ENCODE measurements at places on chromosomes 2 and 18. TPM values are rescaled to one million over a fixed set of nuclear protein-coding genes. Genes with fewer than 3 reads are reported as not detected.

GRCh38 chr2:99153921-99154604 lies 679 bp downstream of the TSGA10 start:
- DNase-seq = no peak

DNA sequence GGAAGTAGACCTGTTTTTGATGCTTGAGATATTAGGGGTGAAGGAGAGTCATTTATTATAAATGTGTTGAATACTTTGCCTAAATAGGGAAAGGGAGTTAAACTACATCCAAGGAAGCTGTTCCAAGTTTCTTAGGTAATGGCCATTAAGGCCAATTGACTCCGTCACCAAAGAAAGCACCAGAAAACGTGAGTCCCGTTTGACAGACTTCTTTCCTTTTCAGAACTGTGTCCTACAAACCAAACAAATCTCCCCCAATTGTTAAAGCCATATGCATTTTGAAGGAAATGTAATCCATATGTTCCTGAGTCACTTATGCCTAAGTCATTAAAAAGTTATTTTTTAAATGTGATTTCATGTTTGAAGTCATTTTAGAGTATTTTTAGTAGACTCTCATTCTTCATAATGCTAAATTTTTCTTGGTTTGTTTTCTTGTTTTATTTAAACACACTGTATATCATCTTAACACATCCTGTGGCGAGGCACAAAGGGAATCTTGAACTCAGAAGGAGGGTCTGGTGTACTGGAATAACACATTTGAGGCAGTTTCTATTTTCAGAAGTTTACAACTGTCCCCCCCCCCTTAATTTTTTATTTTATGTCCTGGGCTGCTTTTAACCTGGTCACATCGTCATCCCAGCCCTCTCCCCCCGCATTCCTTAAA lies 133.7 kb downstream of the RHBDD1 start:
- DNase-seq = no peak

GRCh38 chr2:7044253-7045250 lies 127.3 kb downstream of the RNF144A start:
- DNase-seq = peak; percentile 19

DNA sequence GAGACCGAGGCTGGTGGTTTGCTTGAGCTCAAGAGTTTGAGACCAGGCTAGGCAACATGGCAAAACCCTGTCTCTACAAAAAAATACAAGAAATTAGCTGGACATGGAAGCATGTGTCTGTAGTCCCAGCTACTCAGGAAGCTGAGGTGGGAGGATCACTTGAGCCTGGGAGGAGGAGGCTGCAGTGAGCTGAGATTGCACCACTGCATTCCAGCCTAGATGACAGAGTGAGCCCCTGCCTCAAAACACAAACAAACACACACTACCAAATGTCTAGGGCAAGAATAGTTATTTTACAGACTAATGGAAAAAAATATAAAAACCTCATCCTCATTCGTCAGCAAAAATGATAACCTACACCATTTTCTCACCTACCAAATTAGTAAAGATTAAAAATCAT lies 15.3 kb downstream of the BUB1 start:
- no peak for DNase-seq

The TCF23 gene
- total RNA-seq = not detected

DNA sequence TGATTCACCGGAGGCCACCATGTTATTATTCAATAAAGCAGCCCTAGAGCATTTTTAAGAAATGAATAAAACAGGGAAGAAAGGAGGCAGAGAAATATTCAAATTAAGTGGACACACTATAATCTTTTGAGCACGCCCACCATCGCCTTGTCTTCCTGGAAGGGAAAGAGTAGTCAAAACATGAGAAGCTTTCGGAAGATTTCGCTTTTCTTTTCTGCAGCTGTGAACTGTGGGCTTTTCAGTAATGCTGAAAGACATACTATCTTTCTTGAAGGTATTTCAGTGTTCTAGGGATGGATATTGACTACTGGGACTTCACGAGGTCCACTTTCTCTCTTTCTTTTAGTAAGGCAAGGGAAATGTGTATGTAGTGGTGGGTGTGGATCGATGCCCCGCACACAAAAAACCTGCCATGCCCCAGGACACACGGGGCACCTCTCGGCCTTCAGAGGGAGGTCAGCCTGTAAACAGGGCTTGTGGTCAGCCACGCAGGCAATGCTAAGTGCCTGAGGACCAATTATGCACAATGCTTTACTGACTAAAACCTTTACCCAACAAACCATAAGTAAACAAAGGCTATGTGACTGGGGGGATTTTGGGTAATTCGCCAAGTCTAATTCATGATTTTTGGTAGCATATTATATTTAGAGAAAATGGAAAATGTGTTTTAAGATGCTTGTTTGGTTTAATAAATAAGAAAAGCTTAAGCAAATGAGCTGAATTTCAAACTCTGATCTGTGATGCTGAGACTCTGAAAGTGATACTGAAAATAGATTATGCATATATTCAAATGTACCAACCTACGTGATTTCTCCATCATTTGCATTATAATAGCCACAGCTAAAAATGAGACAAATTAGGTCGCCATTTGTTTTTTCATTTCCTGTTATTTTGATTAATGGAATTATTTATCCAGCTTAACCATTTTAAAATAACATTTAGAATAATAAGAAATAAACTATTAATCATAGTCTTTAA lies 130.5 kb downstream of the ZNF516 start:
- no peak for DNase-seq

DNA sequence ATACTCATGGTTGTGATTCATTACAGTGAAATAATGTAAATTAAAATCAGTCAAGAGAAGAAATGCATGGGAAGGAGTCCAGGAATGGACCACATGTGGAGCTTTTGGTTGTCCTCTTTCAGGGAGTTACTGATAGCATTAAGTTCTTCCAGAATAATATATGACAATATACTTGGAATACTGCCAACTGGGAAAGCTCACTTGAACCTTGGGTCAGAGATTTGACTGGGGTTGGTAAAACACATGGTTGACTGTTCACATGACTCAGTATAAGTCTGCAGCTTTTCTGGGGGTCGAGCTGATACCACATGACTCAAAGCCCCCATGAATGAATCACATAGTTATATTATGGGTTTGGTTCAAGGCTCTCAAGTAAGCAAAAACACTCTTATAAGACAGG lies 1109.0 kb upstream of the CHAC2 start:
- no peak for DNase-seq

- no peak for DNase-seq
Measured at GRCh38 chr2:236724200-236724599, 154.6 kb downstream of the ACKR3 start.

The GPR39 gene
- total RNA-seq = 14.1 TPM

The BMP10 gene
- total RNA-seq = not detected

DNA sequence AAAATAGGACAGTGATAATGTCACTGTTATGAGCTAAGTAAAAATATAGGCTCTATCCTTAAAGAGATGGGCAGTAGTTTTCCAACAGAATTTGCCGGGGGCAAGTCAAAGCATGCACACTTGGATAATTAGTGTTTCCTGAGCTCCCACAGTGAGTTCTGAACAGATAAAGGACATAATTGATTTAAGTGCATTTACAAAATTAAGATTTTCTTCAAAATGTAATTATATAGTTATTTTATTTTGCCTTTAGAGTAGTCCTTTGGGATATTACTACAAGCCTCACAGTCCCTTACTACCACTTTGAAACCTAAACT lies 107.6 kb downstream of the RAPGEF4 start:
- no peak for DNase-seq

The GPR17 gene
- total RNA-seq = not detected

- no peak for DNase-seq
Measured at GRCh38 chr2:190215620-190216019, 104.0 kb downstream of the HIBCH start.

GRCh38 chr18:12882453-12883371 lies 1.3 kb downstream of the PTPN2 start:
- no peak for DNase-seq

GRCh38 chr2:140990416-140990815 lies 1140.4 kb downstream of the LRP1B start:
- no peak for DNase-seq

- no peak for DNase-seq
Measured at GRCh38 chr2:165155152-165155551, 48.7 kb downstream of the SCN3A start.

- no peak for DNase-seq
Measured at GRCh38 chr2:204538182-204539018, 6.9 kb upstream of the PARD3B start.

GRCh38 chr18:28541934-28542333 lies 365.0 kb upstream of the CDH2 start:
- DNase-seq = no peak

The CDH7 gene
- not detected for total RNA-seq
